ENCODE measurements at places on chromosomes 5 and 9.

DNA sequence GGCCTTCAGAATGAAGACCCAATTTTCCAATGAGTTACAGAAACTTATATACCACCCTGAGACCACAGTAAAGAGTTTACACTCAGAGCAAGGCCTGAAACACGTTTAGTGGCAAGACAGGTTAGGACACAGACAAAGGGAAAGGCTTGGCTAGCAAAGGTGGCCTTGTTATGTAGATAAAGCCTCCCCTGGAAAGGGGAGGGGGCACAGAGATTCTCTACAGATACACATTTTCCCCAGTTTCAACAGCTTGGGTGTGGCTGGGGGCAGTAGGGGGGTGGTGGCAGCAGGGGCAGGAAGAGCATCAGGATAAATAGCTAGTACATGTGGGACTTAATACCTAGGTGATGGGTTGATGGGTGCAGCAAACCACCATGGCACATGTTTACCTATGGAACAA is 51.9 kb upstream of the PPP1R2B start:
- no peak for DNase-seq

DNA sequence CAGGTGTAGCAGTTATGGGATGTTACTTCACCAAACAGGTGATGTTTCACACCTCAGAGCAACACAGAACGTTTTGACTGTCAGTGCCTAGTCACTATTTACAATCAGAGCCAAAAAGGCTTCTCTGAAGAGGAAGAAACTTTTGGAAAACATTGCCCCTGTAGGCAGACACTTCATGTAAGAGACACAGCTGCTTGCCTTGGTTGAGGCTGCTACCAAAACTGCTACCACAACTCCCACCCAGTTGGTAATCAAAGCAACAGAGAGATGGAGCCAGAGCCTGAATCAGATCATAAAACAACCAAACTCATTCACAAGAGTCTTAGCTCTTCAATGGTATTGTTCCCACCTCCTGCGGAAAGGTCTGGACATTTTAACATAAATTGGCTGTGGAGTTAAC is 61.0 kb downstream of the CTSL start:
- DNase-seq = no peak

- DNase-seq = no peak
Observed at GRCh38 chr9:129889122-129889940, 54.1 kb downstream of the USP20 start.

GRCh38 chr9:113011911-113012381 is at the start of gene ZNF883:
ZNF883 (minus strand) TSS chr9:113012192.
- peak; percentile 51 for DNase-seq

GRCh38 chr9:133151601-133152525 is 11.9 kb downstream of the GBGT1 start:
- DNase-seq = no peak
